ENCODE measurements at places on chromosomes 16 and 17. TPM values are rescaled to one million over a fixed set of nuclear protein-coding genes. Genes with fewer than 3 reads are reported as not detected.
A peak's percentile ranks its signal among the peaks of the same experiment; 100 is the strongest.

- no peak for DNase-seq
These were observed 174.1 kb downstream of the NTN1 start for GRCh38 chr17:9195411-9195810.

DNA sequence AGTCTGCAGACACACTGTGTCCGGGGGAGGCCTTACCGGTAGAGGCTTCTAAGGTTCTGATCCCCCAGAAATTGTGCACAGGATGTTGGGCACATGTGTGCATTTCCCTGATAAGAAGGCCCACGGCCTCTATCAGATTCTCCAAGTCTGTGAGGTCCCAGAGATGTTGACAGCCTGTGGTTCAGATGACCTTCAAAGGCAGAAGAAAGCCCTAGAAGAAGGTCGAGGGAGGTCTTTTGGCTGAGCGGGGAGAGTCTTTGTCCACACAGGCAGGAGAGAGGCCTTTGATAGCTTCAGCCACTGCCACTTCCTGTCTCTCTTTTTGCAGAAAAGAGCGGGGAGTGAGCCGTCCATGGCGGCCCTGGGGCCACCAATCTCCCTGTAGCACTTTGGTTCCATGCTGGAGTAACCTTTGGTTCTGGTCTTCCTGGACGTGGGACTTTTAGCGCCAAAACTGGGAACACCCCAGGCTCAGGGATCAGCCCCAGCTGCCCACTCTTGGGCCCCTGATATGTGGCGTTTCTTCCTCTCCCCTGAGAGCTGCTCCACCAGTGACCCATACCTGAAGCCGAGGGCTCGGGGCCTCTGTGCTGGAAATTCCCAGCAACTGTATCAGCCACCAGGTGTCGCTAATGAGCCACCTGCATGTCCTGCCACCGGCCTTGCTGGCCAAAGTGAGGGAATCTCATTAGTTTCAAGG, 28.1 kb upstream of the LGALS9 start:
- DNase-seq, result peak; percentile 86

- no peak for DNase-seq
These were observed 21.1 kb downstream of the ARHGAP23 start for GRCh38 chr17:38449364-38449763.

DNA sequence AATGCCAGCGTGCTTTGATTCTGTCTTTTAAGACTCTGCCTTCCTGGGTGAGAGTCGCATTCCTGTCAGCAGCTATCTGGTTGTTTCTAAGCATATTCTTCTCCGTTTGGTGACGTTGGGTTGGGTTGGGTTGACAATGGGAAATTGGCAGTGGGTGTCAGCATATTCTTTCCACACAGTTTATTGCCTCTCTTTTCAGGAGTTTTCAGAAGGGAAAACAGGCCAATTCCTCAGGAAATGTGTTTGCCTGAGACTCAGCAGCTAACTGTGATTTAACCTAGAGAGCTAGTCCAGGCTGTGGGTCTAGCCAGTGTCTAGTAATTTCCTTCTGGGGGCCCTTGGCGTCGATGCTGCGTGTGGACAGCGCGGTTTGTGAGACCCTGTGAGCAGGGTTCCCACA, 21.2 kb downstream of the EPN2 start:
- no peak for DNase-seq

DNA sequence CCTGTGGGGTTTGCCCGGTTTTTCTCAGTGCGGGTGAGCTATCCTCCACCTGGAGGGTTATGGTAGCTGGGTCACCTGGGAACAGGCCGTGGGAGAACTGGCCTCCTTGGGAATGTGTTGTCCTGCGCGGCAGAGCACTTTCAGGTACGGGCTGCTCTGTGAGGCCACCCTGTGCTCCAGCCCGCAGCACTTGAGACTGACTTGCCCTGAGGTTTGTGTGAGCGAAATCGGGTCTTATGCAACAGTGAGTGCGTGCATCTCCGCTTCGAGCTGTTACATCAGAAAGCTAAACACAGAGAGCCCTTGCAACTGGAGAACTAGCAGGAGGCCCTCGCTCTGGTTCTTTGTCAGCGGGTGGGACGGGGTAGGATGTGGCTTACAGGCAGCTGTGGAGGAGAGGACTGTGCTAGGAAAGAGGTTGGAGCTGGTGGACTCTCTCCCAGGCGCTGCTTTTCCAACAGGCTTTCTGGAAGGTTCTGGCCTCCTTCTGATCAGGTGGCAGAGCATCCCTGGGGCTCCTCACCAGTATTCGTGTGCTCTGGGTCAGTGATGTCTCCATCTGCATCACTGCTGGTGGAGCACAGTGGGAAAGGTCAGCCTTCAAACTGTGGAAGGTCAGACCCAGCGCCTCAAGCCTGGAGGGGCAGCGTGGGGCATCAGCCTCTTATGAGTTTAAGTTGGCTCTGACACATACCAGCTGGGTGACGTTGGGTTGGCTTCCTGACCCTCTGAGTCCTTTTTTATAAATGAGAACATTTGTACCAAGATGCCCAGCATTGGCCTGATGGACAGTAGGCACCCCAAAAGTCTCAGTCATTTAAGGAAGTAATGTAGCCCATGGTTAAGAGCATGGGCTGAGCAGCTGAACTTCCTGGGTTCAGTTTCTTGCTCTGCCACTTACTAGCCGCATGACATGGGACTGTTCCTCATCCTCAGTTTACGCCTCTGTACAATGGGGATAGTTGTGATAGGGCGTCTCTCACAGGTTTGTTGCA, 76.3 kb downstream of the KSR1 start:
- DNase-seq, result peak; percentile 54

DNA sequence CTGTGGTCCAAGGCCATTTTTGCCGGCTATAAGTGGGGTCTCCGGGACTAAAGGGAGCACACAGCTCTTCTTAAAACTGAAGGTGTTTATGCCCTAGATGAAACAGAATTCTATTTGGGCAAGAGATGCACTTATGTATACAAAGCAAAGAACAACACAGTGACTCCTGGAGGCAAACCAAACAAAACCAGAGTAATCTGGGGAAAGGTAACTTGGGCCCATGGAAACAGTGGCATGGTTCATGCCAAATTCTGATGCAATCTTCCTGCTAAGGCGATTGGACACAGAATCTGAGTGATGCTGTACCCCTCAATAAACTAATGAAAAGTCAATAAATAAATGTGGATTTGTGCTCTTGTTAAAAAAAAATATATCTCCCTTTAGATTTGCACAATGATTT, 20.2 kb upstream of the SHISA9 start:
- DNase-seq, result no peak

DNA sequence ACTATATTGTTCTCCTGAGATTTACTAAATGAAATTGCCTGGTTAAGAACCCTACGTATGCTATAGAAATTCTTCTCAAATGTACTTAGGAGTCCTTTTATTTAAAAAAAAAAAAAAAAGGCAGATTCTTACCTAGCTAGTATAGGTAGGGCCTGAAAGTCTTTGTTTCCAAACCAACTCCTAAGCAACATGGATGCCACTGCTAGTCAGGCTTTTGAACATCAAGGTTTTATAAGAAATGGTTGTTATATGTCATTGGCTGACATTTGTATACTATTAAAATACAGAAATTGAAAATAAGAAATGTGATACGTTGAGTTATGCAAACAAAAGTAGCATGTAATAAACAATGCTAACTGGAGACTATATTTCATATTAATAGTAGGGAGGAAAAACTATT, 1.2 kb downstream of the EVI2A start:
- DNase-seq, result no peak

Gene MC1R
- 7.0 TPM for total RNA-seq

DNA sequence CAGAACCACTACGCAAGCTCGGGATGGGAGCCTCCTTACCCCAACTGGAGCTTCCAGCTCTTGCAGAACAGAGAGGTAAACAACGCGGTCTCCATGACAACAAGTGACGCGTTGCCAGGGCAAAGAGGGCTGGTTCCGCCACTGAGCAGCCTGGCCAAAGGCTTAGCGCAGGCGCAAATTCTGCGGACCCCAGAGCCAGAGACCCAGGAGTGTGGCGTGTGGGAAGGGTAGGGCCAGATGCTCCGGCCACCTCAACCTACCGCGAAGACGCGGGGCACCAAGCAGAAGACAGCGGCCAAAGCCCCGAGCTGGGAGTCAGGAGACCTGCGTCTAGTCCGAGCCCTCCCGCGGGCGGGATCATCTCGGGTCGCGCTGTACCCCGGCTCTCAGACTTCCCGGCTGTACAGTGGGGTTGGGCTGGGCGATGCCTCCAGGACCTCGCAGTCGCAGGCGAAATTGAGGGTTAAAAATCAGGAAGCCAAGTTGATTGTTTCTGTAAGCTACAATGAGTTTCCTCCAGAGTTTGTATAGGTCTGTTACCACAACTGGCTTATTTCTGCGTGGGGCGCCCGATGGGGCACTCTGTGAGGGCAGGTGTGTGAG, at the start of gene TEKT1:
TEKT1 (minus strand) TSS at position 69 of the 603 bp plus-strand sequence. CDS start 1,353 bp downstream, outside the sequence.
- DNase-seq, result peak; percentile 65

DNA sequence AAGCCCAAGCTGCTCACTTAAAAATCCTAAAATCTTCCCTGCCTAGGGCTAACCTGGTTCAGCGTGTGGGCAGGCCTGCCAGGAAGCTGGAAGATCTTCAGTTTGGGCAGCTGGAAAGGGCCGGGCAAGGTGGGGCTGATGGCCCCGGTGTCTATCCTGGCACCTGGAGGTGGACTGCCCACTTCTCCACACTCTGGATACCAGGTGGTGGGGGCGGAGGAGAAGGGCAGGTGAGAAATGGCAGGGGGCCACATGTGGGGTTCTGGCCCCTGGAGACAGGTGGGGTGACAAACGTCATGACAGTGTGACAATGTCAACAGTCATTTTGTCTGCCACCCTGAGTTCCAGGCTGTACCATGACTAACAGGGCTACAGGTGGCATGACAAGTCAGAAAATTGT, 78.5 kb upstream of the C16orf82 start:
- DNase-seq, result no peak

GRCh38 chr16:69399361-69399760, 13.6 kb upstream of the TERF2 start:
- no peak for DNase-seq

- no peak for DNase-seq
These were observed 13.6 kb downstream of the PLK1 start for GRCh38 chr16:23692190-23692837.

- DNase-seq, result no peak
These were observed 5.1 kb downstream of the LDHD start for GRCh38 chr16:75111514-75111940.

GRCh38 chr17:82325286-82326180, 8.0 kb downstream of the SECTM1 start:
- DNase-seq, result no peak

Gene ACOX1
- total RNA-seq, result 221 TPM

Gene SBK1
- total RNA-seq, result 1.4 TPM

Gene HOXB9
- total RNA-seq, result 19.8 TPM

Gene CFAP97D1
- total RNA-seq, result not detected

Gene SLC5A11
- not detected for total RNA-seq

DNA sequence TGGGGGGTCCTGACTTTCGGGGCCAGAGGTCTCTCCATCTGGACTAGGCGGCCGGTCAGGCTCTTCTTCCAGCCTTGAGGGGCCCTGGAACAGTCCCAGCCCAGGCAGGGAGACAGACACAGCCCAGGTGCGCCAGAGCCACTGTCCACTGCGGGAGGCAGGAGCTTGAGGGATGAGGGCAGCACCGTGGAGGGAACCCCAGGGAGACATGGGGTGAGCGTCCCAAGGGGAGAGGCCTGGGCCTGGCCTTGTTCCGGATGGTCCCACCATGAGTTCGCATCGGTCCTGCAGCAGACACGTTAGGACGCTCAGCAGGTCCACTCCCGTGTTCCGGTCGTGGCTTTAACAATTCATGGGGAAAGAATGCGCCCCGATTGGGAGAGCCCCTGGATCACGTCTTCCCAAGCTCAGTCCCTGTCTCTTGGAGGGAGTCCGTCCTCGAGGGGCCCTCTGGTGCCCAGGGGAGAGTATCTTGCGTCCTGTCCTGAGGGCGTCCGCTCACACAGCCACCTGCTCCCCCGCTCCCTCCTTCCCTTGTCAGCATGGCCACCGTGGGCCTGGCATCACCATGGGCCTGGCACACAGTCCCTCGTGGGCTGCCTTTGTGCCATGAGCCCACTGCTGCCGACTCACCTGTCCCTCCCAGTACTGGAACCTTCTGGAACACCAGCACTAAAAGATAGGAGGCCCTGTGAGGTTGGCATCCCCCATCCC, 6.7 kb upstream of the NUDT16L1 start:
- DNase-seq, result no peak

DNA sequence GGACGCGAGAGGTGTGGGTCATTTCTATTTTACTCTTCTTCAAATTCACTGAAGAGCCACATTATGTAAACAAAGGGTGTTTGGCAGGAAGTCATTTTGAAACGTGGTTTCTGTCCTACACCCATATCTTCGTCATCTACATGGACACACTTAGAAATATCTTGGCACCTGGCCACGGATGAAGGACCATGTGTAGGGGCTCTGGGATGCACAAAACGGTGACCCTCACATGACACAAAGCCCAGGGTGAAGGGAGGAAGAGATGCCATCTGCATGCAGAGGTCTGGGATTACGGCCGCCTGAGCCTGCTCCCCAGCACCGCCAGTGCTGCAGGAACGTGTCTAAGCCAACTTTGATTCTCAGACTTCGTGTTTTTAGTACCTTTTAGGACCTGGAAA, 130.2 kb upstream of the CHMP6 start:
- DNase-seq, result peak; percentile 5

Gene NPIPB4
- total RNA-seq, result 226 TPM

DNA sequence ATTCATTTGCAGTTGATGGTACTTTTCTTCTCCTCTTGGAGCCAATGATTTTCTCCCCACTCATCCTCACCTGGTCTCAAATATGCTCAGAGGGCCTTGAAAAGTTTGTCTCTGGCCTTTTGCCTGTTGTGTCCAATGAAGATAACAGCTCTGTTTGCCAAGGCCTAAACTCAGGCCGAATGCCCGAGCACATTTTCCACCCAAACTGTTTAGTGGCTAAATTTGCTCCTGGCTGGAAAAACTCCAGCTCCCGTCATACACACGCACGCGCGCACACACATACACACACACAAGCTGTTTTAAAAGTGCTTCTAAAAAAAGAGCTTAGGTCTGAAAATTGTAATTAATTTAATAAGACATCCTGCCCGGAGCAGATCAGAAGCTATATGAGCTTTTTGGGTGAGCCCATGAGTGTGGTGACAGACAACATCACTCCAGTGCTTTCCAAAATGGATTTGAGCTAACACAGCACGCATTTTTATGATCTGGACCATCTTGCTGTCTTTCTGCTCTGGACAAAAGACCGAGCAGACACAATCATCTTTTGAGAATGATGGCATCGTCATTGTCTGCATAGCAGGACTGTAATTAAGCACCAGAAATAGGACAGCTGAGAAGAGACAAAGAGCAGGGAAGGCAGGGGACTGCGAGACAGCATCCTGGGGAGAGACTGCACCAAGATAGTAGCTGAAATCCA, 48.9 kb downstream of the IRX6 start:
- no peak for DNase-seq

DNA sequence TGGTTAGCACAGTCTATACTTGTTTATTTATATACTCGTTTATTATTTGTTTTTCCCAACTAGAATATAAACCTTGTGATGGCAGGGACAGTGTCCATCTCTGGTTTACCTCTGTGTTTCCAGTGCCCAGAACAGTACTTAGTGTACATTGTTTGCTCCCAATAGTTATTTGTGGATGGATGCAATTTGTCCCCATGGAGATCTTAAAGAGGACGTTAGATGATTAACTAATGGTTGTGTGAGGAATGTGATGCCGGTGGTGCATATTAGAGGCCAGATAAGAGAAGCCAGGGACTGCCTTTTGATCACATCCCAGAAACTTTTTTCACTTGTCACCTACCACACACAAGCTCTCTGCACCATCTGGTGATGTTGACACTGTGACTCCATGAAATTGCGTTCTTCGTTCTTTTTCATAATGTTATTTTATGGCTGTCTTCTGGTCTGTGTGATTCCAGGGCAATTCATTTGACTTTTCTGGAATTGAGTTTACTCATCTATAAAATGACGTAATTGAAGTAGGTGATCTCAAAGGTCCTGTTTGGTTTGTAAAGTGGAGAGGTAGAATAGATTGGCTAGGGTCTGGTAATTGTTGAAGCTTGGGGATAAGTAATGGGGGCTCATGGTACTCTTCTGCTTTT, 1.2 kb downstream of the COX10 start:
- DNase-seq, result no peak
